ENCODE measurements at places on chromosomes 2 and 18. TPM values are rescaled to one million over a fixed set of nuclear protein-coding genes. Genes with fewer than 3 reads are reported as not detected.

DNA sequence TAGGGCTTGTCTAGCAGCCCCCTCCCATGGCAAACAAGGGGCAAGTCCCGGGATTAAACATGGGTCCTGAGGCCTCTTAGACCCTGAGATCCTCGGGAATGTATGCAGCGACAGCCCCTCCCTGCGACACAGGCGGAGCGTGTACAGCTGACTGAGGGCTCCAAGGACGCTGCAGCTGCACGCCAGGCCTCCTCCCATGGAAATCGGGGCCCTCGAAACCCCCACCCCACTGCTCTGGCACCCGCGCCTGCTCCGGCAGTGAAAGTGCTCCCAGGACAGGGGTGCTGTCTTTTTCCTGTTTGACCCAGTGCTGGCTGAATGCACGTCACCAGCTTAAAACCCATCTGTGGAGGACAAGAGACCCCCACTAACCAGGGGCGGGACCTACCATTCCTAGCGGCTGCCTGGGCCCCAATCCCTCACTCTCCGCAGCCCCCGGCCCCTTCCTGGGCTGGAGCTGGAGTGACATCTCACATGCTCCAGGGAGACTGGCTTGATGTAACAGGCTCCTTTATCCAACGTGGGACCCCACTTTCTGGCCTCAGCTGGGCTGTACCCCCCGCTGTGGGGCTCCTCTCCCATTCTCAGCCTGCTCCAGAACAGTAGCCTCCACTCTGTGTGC, 247.7 kb downstream of the TWIST2 start:
- no peak for DNase-seq

DNA sequence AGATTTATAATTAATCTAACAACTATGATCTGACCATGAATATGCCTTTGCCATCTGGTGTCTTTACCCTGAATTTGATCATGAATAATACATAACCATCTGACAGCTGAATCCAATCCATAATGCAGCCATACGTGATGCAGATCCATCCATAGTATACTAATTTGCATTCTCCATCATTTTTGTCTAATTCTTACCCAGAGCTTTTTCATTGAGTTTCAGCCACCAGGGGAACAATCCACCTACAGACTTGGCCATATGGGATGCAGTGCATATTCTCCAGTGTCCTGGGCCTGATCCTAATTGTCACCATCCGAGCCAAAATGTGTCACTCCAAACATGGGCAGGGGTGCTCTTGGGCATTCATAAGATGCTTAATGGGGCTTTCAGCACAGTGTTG, 227.2 kb upstream of the CRIM1 start:
- DNase-seq, result no peak

FECH gene
- 45.1 TPM for polyA plus RNA-seq

KCNJ3 gene
- polyA plus RNA-seq, result not detected

GRCh38 chr2:96931966-96932365, 54.4 kb downstream of the FAM178B start:
- no peak for DNase-seq

GRCh38 chr2:175948191-175948590, 53.9 kb downstream of the LNPK start:
- no peak for DNase-seq

LRRC30 gene
- polyA plus RNA-seq, result not detected

DNA sequence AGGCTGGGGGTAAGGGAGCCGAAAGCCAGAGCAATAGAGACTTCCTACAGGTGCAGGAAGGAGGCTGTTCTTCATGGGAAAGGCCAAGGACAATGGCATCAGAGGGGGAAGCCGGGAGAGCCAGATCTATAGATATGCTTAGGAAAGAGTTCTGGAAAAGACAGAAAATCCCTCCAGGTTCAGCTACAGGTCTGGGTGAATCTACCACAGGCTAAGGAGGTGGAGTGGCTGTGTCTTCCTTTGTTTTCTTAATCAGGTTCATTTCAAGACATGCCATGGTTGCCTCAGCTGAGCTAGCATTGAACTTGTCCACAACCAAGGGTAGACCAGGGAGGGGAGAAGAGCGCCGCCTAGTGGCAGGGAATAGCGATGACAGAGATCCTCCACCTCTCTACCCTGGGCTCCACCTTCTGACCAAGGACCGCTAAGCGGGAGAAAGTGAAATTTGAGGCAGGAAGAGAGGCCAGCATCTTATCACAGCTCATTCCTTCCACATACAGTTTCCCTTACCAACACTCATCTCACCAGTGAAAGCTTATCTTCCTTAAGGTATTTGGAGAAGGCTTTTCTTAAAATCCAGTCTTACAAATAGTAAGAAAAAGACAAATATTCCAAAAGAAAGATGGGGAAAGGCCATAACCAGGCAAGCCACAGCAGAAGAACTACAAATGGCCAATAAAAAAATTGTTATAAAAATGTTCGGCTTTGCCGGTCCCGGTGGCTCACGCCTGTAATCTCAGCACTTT, 74.2 kb downstream of the VIT start:
- DNase-seq, result peak; percentile 74

DNA sequence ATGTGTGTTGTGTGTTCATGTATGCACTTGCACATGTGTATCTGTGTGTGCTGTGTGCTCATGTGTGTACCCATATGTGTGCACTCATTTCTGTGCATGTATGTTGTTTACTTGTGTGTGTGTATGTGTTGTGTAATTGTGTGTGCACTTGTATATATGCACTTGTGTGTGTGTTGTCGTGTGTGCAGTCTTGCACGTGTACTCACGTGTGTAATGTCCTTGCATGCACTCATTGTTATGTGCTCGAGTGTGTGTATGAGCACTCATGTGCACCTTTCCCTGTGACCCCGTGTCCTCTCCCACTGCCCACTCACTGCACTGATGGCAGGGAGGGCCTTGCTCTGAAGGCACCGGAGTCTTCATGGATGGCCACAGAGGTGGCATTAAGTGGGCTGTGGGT, 92.0 kb downstream of the SMIM21 start:
- no peak for DNase-seq

INHBB gene
- polyA plus RNA-seq, result 7.2 TPM

GRCh38 chr2:196504788-196505187, 134.7 kb upstream of the CCDC150 start:
- DNase-seq, result no peak

- DNase-seq, result no peak
These were observed 372.6 kb downstream of the SLC4A3 start for GRCh38 chr2:220000080-220000479.

- peak; percentile 59 for DNase-seq
These were observed 82.6 kb downstream of the PKP4 start for GRCh38 chr2:158539176-158540005.

CCDC85A gene
- 0.30 TPM for polyA plus RNA-seq

- no peak for DNase-seq
These were observed 1093.6 kb downstream of the SUCLG1 start for GRCh38 chr2:83365476-83365875.

- DNase-seq, result no peak
These were observed 164.3 kb upstream of the PIK3C3 start for GRCh38 chr18:41790687-41791086.

DNA sequence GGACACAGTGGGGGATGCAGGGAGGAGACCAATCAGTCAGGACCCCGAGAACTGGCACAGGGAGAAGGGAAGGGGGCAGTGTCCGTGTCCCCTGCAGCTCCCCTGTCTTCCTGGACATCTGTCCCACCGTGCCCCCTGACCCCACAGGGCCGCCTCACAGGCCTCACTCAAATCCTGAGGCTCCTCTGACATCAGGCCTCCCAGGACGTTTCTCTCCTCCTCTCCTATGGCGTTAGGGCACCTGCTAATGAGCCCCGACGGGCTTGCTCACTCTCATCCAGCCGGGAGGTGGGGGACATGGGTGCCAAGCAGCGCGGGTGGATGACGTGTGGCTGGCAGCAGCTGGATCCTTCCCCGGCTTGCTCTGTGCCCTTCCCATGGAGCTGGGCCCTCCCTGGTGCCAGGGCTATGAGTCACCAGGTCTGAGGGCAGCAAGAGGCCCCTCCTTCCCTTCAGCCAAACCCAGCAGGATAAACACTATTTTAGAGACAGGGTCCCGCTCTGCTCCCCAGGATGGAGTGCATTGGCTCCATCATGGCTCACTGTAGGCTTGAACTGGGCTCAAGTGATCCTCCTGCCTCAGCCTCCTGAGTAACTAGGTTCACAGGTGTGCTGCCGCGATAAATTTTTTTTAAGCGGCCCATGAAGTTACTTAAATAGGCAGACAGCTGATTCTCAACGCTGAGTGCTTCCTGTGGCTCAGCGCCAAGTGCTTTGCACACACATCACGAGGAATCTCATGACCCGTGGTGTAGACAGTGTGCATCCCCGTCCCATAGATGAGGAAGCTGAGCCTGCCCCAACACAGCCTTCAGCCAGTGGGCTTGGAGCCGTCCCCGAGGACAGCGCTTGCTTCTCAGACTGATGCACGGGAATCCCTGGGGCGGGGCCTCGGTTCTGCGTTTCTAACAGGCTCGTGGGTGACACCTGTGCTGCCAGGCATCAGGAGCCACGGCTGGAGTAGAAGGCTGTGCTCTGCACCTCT, 64.5 kb upstream of the HDAC4 start:
- DNase-seq, result peak; percentile 71

DNA sequence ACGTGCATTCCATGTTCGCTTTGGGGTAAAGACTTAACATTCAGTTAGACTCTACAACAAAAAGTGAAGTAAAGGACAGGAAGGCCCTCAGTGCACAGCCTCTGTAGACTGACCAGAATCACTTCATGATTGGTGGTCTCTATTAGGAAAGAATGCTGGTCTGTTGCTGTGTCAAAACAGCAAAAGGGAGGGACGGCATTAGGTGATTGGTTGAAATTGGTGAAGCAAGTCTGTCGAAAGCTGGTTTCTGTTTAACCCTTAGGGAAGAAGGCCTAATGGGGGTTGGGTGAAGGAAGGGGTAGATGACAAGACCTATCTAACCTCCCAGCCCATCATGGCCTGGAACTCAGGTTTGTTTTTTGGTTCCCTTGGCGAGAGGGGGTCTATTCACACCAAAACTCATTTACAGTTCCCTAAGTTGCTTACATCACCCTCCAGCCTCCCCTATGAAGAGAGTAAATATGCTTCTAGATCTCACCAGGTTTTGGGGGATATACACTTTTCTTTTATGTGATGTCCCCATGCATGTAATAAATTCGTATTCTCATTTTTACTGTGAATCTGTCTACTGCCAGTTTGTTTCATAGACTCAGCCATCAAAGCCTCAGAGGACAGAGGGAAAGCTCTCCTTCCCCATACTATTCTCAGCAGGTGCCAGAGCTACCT, 65.6 kb downstream of the TMEM17 start:
- no peak for DNase-seq

GRP gene
- not detected for polyA plus RNA-seq

DNA sequence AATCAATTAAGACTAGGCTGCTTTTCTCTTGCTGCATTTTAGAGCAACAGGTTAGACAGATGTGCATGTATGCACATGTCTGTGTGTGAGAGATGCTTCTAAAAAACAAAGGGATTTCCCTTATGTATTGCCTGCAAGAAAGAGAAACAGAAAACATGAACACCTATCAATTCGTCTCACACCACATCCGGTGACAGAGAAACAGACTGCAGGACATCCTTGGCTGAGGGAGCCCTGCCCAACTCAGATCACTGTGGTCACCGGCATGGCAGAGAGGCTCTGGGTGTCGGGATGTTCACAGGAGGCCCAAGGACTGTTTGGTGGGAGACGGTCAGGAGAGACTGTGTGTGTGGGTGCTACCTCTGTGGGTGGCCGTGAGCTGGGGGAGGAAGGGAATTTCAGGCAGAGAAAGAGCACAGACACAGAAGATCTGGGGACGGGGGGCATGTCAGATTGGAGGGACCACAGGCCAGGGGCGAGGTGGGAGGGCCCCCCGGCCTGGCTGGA, 24.9 kb downstream of the FHL2 start:
- DNase-seq, result no peak

- no peak for DNase-seq
These were observed 34.7 kb upstream of the DLX1 start for GRCh38 chr2:172050479-172051125.

DNA sequence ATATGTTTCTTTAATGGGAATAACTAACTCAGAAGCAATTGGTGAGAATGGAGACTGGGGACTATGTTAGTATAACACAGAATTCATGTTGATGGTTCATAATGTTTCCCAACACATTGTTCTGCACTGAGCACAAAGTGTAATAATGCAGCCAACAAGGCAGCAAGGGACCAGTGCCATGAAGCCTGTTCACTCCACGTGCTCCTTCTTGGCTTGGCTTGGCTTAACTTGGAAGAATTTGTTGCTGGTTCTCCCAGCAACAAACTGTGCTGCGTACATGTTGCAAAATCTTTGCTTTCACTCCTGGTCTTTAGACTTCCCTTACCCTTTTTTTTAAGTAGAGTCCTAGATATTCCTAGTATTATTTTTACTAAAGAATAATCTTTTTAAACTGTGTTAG, 129.7 kb downstream of the MAP3K20 start:
- DNase-seq, result no peak

DNA sequence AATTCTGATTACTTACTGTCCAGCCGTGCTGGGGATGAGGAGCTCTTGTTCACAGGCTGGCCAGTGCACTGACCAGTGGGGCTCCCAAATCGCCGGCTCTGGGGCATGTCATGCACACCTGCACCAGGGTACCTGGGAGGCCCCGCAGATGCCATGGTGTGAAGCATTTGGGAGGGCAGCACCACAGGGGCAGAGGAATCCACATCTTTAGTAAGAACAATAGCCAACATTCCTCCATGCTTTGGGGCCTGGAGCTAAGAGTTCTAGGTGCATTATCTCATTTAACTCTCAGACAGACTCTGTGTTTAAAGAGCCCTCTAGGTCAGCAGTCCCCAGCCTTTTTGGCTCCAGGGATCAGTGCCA, 104.2 kb downstream of the ACKR3 start:
- DNase-seq, result no peak

GRCh38 chr2:21643180-21643579, 519.4 kb downstream of the TDRD15 start:
- peak; percentile 36 for DNase-seq

DNA sequence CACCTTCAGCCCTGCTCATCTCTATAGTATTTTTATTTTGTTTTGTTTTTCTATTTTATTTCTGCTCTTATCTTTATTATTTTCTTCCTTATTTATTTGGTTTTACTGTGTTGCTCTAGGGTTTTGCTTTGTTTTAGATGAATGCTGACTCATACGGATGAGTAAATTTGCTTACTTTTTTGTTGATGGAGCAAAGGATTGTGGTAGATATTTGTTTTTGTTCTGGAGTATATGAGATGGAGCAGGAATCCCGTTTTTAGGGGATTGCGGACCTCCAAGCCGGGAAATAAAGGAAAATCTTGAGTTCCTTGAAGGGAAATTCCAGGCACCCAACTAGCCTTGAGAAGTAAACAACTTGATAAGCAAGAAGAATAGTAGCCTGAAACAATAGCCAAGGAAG, 15.3 kb upstream of the COLEC12 start:
- no peak for DNase-seq

CFAP65 gene
- 0.22 TPM for polyA plus RNA-seq

DNA sequence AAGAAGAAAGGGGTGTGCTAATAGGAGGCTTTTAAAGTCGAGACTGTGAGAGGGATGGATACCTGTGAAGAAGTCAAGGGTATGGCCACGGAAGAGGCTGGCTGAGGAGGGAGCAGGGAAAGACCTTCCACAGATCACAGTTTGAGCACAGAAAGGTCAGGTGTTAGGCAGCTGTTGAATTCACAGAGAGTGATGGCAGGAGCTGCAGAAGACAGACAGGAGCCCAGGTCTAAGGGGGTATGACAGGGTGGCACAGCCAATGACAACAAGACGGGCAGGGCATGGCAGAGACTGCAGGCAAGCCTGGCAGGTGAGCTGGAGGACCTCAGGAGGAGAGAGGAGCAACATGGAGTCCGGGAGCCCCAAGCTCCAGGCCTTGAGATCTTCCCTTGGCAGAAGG, 163.1 kb downstream of the LAMA1 start:
- no peak for DNase-seq

Measured in A549 (cell line).